ENCODE measurements at places on chromosomes 6 and 20. TPM values are rescaled to one million over a fixed set of nuclear protein-coding genes. Genes with fewer than 3 reads are reported as not detected.

Gene TFAP2B
- total RNA-seq: not detected

Gene SS18L1
- total RNA-seq: 8.1 TPM

- H3K4me3 ChIP-seq: no peak overlapping the region
- no peaks in the 10 kb centered on the region for H3K36me3 ChIP-seq
- H3K4me1 ChIP-seq: 0 out of 2 replicates have a peak, but pooled peaks cover 1% of the 10 kb centered on the region
- H3K27me3 ChIP-seq: peaks cover 29% of the 10 kb centered on the region
- no peak for DNase-seq
- H3K27ac ChIP-seq: no peak overlapping the region
These were observed 3.6 kb downstream of the PACSIN1 start for GRCh38 chr6:34469499-34469898.

DNA sequence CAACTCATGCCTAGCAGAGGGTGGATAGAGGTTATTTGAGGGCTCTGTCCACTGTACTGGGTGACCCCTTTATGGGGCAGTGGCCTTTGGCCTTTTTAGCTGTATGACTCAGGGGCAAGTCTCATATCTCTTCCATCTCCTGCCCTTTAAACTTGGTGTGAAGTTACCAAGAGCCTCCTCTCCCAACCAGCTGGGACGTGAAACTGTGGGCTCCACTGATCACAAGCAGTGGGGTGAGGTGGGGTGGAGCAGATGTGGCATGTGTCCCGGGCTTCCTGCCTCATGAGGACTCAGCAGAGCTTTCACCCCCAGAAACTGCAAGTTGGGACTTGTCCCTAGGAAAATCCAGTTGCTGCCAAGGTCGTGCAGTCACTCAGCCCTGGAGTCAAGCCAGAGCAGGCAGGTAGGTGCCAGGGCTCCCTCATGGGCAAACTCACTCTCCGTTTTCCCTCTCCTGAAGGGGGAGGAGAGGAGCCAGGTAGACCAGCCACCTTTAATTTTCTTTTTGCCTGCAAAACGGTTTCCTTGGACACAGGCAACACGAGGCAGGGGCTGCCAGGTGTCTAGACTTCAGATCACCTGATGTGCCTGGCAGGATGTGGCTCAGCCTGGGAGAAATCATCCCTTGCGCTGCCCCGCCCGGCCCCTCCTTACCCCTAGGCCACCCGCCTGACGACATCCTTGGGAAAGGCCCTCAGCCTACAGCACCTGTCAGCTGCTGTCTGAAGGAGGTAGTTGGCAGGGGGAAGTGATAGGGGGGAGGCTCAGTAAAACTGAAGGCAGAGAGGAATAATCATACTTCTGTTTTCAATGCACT, 4.0 kb downstream of the CDKN1A start:
- peak overlapping the region; percentile 35 for H3K4me3 ChIP-seq
- H3K27me3 ChIP-seq: no peaks in the 10 kb centered on the region
- peaks cover 6% of the 10 kb centered on the region for H3K4me1 ChIP-seq
- H3K36me3 ChIP-seq: peaks cover 61% of the 10 kb centered on the region
- DNase-seq: no peak
- peak overlapping the region; percentile 41 for H3K27ac ChIP-seq

DNA sequence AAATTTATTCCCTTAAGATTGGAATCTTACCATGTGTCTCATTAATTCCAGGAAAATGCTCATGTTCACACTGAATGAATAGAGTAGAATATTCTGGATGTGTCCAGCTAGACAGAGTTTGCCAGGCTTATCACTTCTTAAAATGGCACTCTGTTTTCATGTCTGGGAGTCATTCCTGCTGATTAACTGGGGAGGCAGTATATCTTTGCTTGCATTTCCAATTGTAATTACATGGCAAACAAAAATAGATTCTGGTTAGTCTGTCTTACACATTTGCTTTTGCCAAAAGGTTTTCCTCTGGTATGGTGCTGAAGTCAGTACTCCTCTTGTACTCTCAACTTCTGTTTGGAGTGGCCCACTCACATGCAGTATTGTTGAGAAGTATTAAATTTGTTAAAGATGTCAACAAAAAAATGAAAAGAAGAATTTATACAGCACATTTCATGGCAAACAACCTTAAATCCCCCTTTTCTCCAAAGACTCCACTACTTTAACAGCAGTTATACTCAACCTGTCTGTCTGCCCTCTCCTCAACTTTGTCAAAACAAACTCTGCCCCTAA, 70.2 kb downstream of the TENT5A start:
- no peak overlapping the region for H3K27ac ChIP-seq
- H3K27me3 ChIP-seq: no peaks in the 10 kb centered on the region
- no peaks in the 10 kb centered on the region for H3K4me1 ChIP-seq
- no peak for DNase-seq
- no peak overlapping the region for H3K4me3 ChIP-seq

- H3K4me1 ChIP-seq: no peaks in the 10 kb centered on the region
- no peak for DNase-seq
- H3K27me3 ChIP-seq: peaks cover 20% of the 10 kb centered on the region
- H3K27ac ChIP-seq: no peak overlapping the region
- no peak overlapping the region for H3K4me3 ChIP-seq
These were observed 36.3 kb upstream of the FAM83D start for GRCh38 chr20:38889792-38890496.
